Body of pancreas (tissue), 4 donors: ENCODE measurements at places on chromosomes 4 and X. TPM values are rescaled to one million over a fixed set of nuclear protein-coding genes. Genes with fewer than 3 reads are reported as not detected.
A peak's percentile ranks its signal among the peaks of the same experiment; 100 is the strongest.

DNA sequence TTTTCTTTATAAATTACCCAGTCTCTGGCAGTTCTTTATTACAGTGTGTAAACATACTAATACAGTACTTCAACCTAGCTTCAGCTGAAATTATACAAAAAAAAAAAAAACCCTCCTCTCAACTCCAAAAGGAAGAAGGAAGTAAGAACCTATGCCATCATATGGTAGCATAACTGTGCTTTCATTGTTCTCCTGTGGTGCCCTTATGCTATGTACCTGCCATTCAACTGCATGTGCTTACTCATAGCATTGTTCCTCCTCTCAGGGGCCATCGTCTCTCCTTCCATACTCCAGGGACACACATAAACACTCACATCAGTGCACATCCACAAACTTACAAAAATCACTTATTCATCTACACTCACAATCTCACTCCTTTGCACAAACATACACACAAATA is 470.1 kb upstream of the HS3ST1 start:
- no peak overlapping the region for H3K4me3 ChIP-seq
- no peaks in the 10 kb centered on the region for H3K27me3 ChIP-seq
- no peaks in the 10 kb centered on the region for H3K36me3 ChIP-seq
- no peak for DNase-seq

The TBC1D9 gene
- total RNA-seq: 13.5 TPM

DNA sequence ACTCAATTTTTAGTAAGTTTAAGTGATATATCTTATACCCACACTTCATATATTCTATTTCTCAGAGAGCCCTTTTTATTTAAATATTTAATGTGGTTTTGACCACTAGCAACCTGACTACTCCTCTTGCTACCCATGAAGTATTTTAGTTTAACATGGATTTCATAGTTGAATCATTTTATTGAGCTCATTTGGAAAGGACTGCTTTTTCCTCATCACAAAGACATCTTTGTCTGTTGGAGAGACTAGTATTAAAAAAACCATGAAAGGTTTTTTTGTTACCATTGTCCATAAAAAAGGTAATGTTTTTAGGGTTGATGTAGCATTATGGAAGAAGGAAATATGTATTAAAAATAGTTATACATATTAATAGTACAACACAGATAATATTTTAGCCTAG is 139.5 kb downstream of the RAPGEF2 start:
- H3K36me3 ChIP-seq: no peaks in the 10 kb centered on the region
- H3K27ac ChIP-seq: no peak overlapping the region
- no peaks in the 10 kb centered on the region for H3K27me3 ChIP-seq

GRCh38 chrX:135697601-135698000 is 15.8 kb upstream of the CT45A1 start:
- H3K36me3 ChIP-seq: no peaks in the 10 kb centered on the region
- no peak overlapping the region for H3K4me3 ChIP-seq
- DNase-seq: no peak
- no peaks in the 10 kb centered on the region for H3K4me1 ChIP-seq
- no peaks in the 10 kb centered on the region for H3K27me3 ChIP-seq

The GAGE12E gene
- not detected for total RNA-seq

DNA sequence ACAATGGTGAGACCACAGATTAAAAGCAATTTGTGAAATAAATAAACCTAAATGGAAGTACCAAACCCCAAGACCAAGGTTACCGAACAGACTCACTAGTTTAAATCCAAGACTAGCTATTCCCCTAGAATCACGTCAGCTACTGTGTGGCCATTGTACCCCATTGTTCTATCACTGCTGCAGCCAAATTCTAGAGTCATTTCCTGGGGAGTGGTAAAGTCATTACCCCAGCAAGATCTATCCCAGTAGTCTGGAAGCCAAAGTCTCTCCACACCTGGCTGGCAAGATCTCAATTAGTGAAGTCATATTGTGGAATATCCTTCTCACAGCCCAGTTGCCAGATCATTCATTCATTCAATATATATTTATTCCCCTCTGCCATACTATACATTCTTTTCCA is 67.5 kb downstream of the PHOX2B start:
- H3K36me3 ChIP-seq: no peaks in the 10 kb centered on the region
- H3K27ac ChIP-seq: no peak overlapping the region
- no peaks in the 10 kb centered on the region for H3K27me3 ChIP-seq
- no peaks in the 10 kb centered on the region for H3K4me1 ChIP-seq

The FTSJ1 gene
- total RNA-seq: 37.1 TPM

- no peak overlapping the region for H3K4me3 ChIP-seq
- H3K36me3 ChIP-seq: no peaks in the 10 kb centered on the region
- no peak for DNase-seq
- H3K4me1 ChIP-seq: no peaks in the 10 kb centered on the region
- no peaks in the 10 kb centered on the region for H3K27me3 ChIP-seq
Observed at GRCh38 chr4:98318521-98318920, 57.3 kb downstream of the RAP1GDS1 start.

DNA sequence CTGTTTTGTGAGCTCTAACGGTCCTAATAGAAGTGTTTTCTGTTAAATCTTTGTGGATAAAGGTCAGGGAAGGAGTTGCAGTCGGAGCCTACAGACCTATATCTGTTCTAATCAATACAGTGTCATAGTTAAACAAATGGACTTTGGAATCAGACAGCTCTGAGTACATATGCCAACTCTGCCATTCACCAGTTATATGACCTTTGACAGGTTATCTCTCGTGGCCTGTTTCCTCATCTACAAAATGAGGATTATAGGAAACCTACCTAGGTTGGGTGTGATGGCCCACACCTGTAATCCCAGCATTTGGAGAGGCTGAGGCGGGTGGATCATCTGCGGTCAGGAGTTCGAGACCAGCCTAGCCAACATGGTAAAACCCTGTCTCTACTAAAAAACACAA is 89.7 kb downstream of the MID1IP1 start:
- H3K27ac ChIP-seq: no peak overlapping the region
- no peaks in the 10 kb centered on the region for H3K36me3 ChIP-seq
- no peaks in the 10 kb centered on the region for H3K27me3 ChIP-seq
- no peak overlapping the region for H3K4me3 ChIP-seq
- peaks cover 17% of the 10 kb centered on the region for H3K4me1 ChIP-seq

DNA sequence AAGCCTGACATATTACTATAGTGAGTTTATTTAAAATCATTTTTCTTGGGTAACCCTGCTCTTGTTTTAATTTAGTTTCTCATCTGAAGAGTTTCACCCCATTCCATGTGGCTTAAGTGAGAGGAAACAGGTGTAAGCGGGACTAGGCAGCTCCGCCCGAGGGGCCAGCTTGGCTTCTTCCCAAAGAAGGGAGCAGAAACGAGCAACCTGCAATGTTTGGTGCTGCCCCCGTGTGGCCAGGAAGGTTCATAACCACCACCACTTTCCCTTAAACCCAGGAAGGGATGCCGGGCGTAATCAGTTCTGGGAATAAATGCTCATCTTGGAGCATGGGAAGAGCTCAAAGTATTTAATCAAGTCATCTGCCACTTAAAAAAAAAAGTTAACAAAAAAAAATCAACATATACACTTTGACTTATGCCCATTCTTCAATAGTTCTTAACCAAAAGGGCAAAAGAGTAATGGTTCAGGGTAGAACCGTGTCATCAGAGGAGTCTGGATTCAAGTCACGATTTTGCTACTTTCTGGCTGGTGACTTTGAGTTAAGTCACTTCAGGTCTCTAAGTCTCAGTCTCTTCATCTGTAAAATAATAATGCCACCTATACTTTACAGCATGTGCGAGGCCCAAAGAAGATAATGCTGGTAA is 147.9 kb downstream of the NSUN7 start:
- peak; percentile 77 for DNase-seq
- H3K4me1 ChIP-seq: peaks cover 8% of the 10 kb centered on the region
- H3K36me3 ChIP-seq: no peaks in the 10 kb centered on the region
- H3K27ac ChIP-seq: no peak overlapping the region
- no peak overlapping the region for H3K4me3 ChIP-seq
- no peaks in the 10 kb centered on the region for H3K27me3 ChIP-seq

The CCDC160 gene
- total RNA-seq: not detected
